ENCODE measurements at places on chromosomes 3 and 15. TPM values are rescaled to one million over a fixed set of nuclear protein-coding genes. Genes with fewer than 3 reads are reported as not detected.
A peak's percentile ranks its signal among the peaks of the same experiment; 100 is the strongest.

The FILIP1L gene
- total RNA-seq, result 3.2 TPM

- no peak for DNase-seq
- peaks cover 55% of the 10 kb centered on the region for H3K4me1 ChIP-seq
- peak overlapping the region; percentile 100 for H3K27ac ChIP-seq
- peaks cover 72% of the 10 kb centered on the region for H3K36me3 ChIP-seq
These were observed 2.9 kb downstream of the CCNL1 start for GRCh38 chr3:157156837-157157635.

DNA sequence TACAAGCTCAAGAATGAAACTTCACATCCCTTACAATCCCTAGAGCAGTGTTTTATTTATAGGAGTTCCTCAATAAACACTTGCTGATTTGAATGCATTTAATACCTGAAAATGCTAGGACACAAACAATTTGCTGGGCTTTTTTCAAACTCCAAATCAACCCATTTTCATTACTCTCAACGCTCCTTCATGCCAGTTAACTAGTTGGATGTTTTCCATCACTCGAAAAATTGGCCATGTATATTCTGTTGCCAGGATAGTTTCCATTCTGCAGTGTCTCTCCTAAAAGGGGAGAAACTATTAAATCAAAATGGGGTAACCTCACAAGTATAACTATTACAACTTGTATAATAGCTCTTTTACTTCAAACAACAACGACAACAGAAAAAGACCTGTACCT is 1.2 kb downstream of the GBE1 start:
- H3K36me3 ChIP-seq, result no peaks in the 10 kb centered on the region
- H3K27me3 ChIP-seq, result no peaks in the 10 kb centered on the region
- H3K4me1 ChIP-seq, result peaks cover 19% of the 10 kb centered on the region
- peak overlapping the region; percentile 96 for H3K27ac ChIP-seq
- peak overlapping the region; percentile 79 for H3K4me3 ChIP-seq

DNA sequence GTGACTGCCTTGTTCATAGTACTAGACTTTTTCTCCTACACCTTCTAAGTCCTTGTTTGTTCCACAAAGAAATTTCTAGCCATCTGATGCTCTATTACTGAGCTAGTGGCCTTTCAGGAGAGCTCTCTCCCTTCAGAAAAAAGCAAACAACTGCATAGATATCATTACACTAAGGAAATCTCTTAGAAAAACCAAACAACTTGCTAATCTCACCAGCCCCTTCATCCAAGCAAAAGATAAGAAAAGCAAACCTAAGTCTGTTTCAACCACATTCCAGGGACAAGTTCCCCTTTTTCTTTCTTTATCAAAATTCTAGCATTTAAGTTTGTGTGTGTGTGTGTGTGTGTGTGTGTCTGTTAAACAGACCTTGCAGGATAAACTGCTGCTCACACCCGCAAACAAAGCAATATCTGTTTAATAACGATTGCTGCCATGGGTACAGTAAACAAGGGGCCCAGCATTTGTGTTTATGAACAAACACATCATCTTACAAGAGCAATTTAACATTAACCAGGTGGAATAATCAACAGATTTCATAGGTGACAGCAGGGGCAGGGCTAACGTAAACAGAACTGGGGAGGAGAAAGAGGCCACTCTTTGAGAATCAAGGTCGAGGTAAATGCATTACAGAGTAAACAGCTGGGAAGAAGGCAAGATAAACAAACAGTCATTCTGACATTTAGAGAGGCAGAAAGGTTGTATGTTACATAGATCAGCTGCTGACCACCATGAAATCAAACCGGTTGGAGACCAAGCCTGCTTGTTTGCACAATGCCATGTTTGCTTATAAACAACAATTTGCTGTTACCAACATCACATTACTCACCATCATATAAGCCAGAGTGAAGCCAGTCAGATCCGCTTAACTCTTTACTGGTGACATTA is 375.1 kb downstream of the FOXP1 start:
- H3K27me3 ChIP-seq, result no peaks in the 10 kb centered on the region
- no peaks in the 10 kb centered on the region for H3K36me3 ChIP-seq
- H3K4me1 ChIP-seq, result no peaks in the 10 kb centered on the region
- no peak for DNase-seq

DNA sequence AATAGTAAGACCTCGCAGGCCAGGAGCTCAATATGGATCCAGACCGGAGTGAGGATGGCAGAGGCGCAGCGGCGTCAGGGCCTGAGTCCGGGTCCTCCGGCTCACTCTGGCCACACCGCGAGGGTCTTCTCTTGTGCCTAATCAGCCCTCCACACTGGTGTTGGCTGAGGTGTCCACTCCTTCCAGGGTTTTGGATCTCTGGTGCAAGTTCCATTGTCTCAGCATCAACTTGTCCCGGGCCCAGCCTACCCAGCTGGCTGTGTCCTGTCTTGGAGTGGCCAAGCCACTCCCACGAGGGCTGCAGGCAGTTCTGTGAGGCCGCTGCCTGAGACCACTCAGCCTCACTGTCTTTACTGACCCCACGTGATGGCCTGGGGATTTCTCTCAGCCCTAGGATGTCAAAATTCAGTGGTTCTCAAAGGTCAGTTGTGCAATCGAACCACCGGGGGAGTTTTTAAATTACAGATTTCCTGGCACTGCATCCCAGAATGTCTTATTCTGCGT is 12.6 kb upstream of the GOLGA6L7 start:
- no peak for DNase-seq
- H3K4me3 ChIP-seq, result no peak overlapping the region
- H3K4me1 ChIP-seq, result no peaks in the 10 kb centered on the region
- H3K27me3 ChIP-seq, result no peaks in the 10 kb centered on the region

DNA sequence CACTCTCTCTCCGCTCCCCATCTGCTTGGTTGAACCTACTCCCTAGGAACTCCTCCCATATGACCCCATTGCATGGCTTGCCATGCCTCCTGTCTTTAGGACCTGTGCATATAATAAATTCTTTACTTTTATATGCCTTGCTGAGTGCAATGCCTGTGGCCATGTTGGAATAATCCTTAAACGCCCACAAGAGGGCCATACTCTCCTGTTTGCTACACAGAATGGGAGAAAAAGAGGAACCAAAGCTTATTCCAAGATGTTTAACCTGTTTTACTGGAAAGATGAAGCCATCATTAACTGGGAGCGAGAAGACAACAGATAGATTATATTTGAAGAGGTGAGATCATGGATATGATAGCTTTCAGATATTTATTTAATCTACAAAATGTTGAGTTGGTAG is 1097.8 kb downstream of the NAALADL2 start:
- no peaks in the 10 kb centered on the region for H3K27me3 ChIP-seq
- H3K27ac ChIP-seq, result no peak overlapping the region
- no peak for DNase-seq
- no peaks in the 10 kb centered on the region for H3K4me1 ChIP-seq
- no peak overlapping the region for H3K4me3 ChIP-seq
